ENCODE measurements at places on chromosomes 6 and 20.
A peak's percentile ranks its signal among the peaks of the same experiment; 100 is the strongest.

DNA sequence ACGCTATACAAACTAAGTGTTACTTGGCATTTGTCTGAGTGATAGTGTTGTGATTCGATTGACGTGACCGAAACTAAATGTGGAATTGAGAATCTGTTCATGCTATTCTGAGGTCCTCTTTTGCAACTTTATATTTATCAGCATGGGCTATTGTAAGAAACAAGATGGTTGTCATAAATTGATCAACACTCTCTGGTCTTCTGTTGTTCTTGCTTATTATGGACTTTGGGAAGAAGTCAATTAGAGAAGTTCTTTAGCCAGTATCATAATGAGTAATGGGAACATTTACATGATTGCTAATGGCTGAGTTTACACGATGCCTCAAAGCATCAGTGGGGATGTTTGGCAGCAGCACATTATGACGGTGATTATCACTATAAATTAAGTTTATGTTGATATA lies 195.0 kb downstream of the CD83 start:
- DNase-seq = no peak

- DNase-seq = no peak
Measured at GRCh38 chr6:158290659-158291058, 21.6 kb upstream of the TULP4 start.

DNA sequence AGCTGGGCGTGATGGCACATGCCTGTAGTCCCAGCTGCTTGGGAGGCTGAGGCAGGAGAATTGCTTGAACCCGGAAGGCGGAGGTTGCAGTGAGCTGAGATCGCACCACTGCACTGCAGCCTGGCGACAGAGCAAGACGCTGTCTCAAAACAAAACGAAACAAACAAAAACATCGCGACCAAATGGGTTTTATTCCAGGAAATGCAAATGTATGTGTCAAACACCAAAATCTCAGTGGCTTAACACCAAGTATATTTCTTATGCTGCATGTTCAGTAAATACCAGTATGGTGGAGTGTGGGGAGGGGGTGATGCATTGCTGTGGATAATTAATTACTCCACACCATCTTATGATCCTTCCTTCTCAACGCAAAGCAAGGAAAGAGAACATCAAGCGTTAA lies 28.1 kb downstream of the ACTR5 start:
- no peak for DNase-seq

GRCh38 chr6:160005861-160006540 lies 37.1 kb downstream of the IGF2R start:
- DNase-seq = peak; percentile 89

GRCh38 chr20:57071283-57071731 lies 195.1 kb downstream of the BMP7 start:
- DNase-seq = no peak

- DNase-seq = no peak
Measured at GRCh38 chr6:161660666-161661571, 387.1 kb upstream of the AGPAT4 start.

Measured in right hindlimb (tissue), 1 donor.